GM23338 (cell line): ENCODE measurements at places on chromosomes 7 and 10. TPM values are rescaled to one million over a fixed set of nuclear protein-coding genes. Genes with fewer than 3 reads are reported as not detected.

Gene ACADSB
- polyA plus RNA-seq: 3.7 and 4.1 TPM in 2 replicates

Gene TMEM229A
- polyA plus RNA-seq: 0.63 and 0.94 TPM in 2 replicates

Gene AKR1C4
- not detected in 2 replicates for polyA plus RNA-seq

Gene CNNM1
- 0.37 and 0.52 TPM in 2 replicates for polyA plus RNA-seq

DNA sequence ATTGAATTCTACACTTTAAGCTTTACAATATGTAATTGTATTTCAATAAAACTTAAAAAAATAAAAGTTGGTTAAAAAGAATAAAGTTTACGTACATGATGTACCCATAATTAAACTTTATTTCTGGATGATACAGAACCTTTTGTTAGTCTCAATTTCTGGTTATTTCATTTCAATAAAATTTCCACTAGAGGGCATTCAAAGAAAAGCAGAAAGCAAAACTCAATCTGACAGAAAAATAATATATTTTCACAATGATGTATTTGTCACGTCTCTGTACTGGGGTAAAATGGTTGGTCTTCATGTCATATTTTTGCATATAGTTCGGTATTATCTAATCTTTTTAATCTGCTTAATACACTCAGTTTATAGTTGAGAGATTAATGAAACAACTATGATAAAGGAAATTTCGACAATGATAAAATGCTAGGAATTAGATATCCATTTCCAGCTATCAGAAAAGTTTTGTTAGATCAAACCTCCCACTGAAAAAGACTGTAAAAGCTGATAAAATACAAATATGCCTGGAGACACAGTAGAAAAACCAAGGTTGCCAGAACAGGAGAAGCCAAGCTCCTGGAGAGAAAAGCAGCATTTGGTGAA is 27.4 kb downstream of the ASZ1 start:
- no peaks in the 10 kb centered on the region for H3K27me3 ChIP-seq
- H3K27ac ChIP-seq: no peak overlapping the region
- no peaks in the 10 kb centered on the region for H3K4me1 ChIP-seq
- no peaks in the 10 kb centered on the region for H3K36me3 ChIP-seq
- no peak overlapping the region for H3K4me3 ChIP-seq

DNA sequence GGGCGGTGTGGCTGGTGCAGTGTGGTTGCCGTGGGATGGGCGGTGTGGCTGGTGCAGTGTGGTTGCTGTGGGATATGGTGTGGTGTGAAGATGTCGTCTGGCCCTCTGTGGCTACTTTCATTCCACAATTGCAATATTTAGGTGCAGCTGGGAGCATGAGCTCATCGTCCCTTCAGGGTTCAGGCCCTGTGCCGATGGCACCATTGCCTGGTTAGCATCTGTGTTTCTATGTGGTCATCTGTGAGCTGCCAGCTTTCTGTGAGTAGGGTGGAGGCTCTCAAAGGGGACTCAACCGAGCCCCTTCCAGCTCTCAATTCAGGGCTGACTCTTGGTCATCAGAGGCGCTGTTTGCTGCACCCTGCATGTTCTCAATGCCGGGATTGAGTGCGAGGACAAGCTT is 3.6 kb downstream of the ADGRA1 start:
- peaks cover 35% of the 10 kb centered on the region for H3K27me3 ChIP-seq
- no peak for DNase-seq
- no peaks in the 10 kb centered on the region for H3K36me3 ChIP-seq
- no peak overlapping the region for H3K4me3 ChIP-seq
- no peaks in the 10 kb centered on the region for H3K4me1 ChIP-seq

DNA sequence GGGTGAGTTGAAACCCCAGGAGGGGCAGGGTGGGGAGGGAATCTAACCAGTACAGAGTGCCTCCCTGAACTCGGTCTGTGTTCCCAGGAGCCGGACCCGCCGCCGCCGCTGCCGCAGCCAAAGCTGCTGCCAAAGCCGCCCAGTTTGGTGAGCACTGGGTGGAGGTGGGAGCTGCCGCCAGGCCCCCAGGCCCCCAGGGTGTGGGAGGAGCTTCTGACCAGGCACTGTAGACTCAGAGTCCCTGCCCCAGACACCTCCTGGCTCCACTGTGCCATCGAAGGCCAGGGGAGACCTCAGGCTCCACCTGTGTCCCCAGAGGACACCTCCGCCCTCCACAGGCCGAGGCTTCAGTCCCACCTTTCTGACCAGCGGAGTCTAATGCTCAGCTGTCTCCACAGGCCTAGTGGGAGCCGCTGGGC is 20.4 kb upstream of the LIMK1 start:
- no peak overlapping the region for H3K27ac ChIP-seq
- no peaks in the 10 kb centered on the region for H3K27me3 ChIP-seq
- H3K36me3 ChIP-seq: no peaks in the 10 kb centered on the region
- H3K4me3 ChIP-seq: no peak overlapping the region
- no peak for DNase-seq
- H3K4me1 ChIP-seq: no peaks in the 10 kb centered on the region
